ENCODE measurements at places on chromosomes 16 and 17.

- no peak for DNase-seq
Observed at GRCh38 chr17:11094331-11094730, 146.7 kb upstream of the SHISA6 start.

DNA sequence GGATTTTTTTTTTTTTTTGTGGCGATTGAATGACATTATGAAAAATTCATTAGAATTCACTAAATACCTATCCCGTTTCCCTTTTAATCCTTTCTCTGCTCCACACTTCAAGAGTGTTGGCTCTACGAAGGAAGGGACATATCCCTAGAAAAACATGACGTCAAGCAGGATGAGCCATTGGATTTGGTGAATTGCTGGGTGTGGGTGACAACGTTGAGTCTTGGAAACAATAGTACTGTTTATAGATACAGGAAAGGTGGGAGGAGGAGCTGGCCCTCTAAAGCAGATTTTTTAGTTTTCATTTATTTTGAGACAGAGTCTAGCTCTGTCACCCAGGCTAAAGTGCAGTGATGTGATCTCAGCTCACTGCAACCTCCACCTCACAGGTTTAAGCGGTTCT is 167.6 kb upstream of the FAM20A start:
- DNase-seq, result no peak

- no peak for DNase-seq
Observed at GRCh38 chr17:44010966-44011647, 3.7 kb downstream of the TMEM101 start.

DNA sequence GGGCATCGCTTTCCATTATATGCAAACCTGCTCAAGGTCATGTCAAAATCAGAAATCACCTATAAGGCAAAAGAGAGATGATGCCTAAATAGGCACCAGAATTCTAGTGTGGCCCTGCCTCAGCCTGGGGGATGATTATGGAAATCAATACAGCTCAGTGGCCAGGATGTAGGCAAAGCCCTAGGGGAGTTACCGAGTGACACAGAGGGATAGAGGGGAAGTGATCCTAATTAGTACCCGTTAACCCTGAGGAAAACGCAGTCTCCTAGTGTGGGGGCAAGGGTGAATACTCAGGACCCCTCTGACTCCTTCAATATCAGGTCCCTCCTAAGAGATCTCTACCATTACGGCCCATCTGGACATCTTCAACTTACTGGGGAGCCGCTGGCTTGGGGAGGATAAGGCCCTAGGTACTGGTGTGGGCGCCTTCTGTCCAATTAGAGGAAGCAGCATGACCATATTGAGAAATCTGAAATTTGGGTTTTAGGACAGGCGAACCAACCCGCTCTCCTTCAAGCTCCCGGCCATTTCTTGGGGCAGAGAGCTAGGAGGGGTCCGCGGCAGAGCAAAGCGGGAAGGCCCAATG is 725 bp downstream of the NT5C3B start:
- DNase-seq, result peak; percentile 17

GRCh38 chr17:11300738-11301137 is 59.7 kb downstream of the SHISA6 start:
- DNase-seq, result no peak

DNA sequence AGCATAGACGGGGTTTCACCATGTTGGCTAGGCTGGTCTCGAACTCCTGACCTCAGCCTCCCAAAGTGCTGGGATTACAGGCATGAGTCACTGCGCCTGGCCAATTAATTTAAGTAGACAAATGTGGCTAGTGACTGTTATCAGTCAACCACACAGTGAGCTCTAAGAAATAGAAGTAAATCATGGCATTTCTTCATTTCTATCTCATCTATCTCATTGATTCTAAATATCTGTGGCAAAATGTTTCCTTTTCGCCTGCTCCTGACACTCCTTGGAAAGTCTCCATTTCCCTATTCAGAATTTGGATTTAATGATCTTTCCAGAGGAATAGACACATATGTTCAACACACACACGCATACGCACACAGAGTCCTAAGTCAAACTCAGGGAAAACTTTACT is 81.3 kb downstream of the HIC1 start:
- no peak for DNase-seq

- no peak for DNase-seq
Observed at GRCh38 chr16:26157319-26157718, 465.6 kb downstream of the HS3ST4 start.

GRCh38 chr17:75896415-75897159 is at the start of gene TRIM65:
TSS of gene TRIM65 (minus strand) at chr17:75896951. CDS start at chr17:75896937, 14 bp downstream.
- DNase-seq, result peak; percentile 76

DNA sequence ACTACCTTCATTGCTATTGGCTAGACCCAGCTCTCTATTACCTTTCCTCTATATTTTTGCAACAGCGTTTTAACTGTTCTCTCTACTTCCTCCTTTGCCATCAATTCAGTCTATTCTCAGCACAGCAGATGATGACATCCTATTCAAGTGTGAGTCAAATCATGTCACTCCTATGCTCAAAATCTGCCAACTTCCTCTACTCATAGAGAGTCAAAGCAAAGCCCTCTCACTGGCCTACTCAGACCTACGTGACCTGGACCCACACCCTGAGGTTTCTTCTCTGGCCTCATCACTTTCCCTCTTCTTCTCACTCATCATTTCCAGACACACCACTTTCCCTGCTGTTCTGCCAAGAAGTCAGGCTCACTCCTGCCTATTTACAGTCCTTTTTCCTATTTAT is 289.0 kb upstream of the AXIN2 start:
- peak; percentile 4 for DNase-seq

- DNase-seq, result peak; percentile 57
Observed at GRCh38 chr17:40284085-40284713, 3.5 kb upstream of the CDC6 start.

GRCh38 chr17:37259030-37259735 is 116.6 kb upstream of the C17orf78 start:
- DNase-seq, result no peak

- no peak for DNase-seq
Observed at GRCh38 chr16:27517664-27518063, 32.0 kb downstream of the GTF3C1 start.

DNA sequence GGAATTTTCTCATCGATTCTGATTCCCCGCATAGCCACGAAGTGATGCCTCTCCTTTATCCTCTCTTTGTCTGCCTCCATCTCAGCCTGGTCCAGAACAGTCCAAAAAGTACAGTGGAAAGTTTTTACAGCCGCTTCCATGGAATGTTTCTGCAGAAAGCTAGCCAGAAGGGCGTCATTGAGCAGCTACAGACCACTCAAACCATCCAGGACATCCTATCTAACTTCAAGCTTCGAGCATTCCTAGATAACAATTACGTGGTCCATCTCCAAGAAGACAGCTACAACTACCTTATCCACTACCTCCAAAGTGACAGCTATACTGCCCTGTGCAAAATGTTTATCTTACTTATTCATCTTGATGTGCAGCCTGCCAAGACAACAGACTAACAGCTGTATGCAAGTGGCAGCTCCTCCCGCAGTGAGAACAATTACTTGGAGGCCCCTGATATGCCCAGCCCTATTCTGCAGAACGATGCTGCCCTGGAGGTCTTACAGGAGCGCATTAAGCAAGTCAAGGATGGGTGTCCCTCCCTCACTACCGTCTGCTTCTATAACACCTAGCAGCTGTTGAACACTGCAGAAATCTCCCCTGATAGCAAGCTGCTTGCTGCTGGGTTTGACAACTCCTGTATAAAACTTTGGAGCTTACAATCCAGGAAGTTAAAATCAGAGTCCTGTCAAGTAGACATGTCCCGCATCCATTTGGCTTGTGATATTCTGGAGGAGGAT is 38.9 kb downstream of the SLFN12L start:
- DNase-seq, result no peak

- DNase-seq, result no peak
Observed at GRCh38 chr17:45771271-45771959, 12.7 kb upstream of the CRHR1 start.

DNA sequence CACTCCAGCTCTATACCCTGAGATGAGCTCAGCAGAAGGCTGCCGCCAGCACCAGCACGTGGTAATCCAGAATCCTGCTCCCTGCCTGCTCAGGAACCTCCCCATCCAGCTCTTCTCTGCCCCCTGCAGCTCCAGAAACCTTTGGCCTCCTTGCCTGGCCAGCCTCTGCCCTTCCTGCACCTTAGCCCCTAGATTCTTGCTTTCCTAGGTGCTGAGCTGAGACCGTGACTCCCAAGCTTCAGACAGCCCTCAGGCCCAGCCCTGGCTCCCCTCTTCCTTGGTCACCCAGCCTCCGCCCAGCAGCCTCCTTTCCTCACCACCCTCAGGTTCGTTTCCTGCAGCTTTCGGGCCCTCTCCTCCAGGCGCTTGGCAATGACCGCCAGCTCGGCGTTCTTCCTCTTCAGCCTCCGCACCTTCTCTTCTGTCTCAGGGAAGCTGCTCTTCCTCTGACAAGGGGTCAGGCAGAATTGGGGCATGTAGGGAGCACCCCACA is 2.6 kb downstream of the TSPOAP1 start:
- no peak for DNase-seq

- no peak for DNase-seq
Observed at GRCh38 chr17:34527908-34528470, 51.4 kb upstream of the TMEM132E start.

- DNase-seq, result no peak
Observed at GRCh38 chr17:41421116-41421515, 3.3 kb downstream of the KRT37 start.

GRCh38 chr16:27781981-27782880 is 232.3 kb downstream of the KATNIP start:
- DNase-seq, result no peak

- peak; percentile 9 for DNase-seq
Observed at GRCh38 chr16:53782148-53782547, 78.2 kb downstream of the FTO start.

DNA sequence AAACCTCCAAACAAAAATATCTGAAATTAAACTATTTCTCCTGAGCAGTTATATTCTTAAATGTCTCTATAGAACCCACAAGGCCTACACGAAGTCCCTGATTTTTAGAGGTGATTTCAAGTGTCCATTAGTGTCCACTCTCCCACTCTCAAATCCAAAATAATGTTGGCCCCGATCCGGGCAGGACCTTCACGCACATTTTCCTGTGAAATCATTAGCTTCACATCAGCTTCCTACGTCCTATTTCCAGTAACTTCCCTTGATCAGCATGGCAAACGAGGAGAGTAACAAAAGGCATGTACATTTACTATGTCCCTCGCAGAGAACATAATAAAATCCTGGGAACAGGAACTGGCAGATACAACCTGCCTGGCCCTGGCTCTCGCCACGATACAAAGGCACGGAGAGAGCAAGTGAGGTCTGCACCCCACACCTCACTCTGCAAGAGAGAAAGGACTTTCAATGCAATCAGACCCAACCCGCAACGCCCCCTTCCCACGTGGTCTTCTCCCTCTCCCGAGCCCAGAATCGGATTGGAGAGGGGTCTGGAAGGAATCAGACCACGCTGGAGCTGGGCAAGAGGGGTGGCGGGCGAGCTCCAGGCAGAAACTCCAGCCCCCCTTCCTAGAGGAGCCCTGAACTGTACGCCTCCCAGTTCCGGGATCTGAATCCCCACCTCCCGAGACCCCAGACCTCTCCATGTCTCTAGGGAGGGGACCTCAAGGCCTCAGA is 17.5 kb upstream of the C17orf78 start:
- peak; percentile 66 for DNase-seq

- no peak for DNase-seq
Observed at GRCh38 chr16:21523411-21524067, 75.8 kb upstream of the METTL9 start.

DNA sequence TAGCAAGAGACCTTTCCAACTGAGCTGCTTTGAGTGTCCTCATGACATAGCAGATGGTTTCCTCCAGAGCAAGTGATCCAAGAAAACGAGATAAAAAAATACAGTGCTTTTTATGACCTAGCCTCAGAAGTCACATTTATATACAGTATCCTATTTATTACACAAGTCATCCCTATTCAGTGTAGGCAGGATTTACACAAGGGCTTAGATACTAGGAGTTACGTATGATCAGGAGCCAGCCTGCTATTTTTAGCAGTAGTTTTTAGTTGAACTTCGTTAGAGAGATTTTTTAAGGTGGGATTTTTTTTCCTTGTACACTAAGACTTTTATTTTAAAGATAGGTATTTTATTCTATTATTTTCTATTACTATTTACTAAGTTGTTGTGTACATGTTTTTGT is 58.4 kb downstream of the PHKB start:
- no peak for DNase-seq

DNA sequence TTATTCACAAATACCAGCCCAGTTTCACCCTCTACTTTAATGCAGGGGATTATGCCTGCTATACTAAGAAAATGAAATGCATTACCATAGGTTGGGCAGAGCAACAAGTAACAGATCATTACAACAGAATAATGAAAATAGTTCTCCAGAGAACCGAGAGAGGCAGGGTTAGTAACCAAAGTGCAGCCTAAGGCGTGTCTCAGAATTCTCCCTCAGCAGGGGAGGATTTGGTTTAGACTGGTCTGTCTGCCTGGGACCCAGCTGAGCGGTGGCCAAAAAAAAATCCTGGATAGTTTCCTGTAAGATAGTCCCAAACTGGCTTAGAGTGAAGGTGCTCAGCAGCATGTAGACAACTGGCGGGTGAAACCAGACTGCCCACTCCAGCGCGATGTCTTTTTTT is 30.8 kb upstream of the ADCY7 start:
- DNase-seq, result no peak

DNA sequence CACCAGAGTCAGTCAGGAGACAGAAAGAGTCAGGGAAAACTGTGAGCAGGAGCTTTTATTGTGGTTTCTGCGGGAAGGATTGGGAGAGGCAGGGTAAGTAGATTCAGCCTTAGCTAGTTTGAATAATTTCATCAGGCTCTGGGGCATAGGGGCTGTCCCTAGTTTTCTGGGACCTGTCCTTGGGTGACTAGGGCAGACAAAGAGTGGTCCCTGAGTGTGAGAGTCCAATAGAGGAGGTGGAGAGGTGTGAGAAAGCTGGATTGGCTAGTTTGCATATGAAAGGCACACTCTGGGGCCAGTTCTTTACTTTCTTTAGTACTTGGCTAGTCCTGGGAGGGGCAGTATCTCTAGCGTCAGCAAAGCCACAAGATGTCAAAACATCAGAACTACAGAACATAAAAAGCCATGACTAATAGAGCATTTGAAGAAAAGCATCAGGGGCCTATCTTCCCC is 255.6 kb downstream of the HS3ST3A1 start:
- peak; percentile 98 for DNase-seq

DNA sequence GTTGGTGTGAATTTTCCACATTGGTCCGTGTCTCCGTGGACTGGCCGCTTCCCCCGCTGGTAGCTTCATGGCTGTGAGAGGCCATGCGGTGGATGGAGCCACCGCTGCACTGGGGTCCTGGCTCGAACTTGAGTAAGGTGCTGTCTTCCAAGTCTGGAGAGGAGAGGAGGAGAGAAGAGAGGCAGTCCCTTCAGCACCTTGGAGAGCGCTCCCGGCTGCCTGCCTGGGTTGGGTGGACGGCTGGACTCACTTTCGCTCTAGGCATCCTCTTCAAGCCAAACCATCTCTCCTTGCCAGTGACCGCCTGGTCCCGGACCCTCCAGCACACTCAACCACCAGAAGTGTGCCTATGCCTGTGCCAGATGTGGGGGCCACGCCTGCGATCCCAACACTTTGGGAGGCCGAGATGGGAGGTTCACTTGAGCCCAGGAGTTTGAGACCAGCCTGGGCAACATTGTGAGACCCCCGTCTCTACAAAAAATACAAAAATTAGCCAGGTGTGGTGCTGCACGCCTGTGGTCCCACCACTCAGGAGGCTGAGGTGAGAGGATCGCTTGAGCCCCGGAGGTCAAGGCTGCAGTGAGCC is 6.2 kb downstream of the JPH3 start:
- peak; percentile 14 for DNase-seq

- DNase-seq, result no peak
Observed at GRCh38 chr17:14882131-14882530, 383.0 kb downstream of the PMP22 start.

All from SW480 (cell line).